Fibroblast of the aortic adventitia (primary cell): ENCODE measurements at places on chromosomes 13 and 19. TPM values are rescaled to one million over a fixed set of nuclear protein-coding genes. Genes with fewer than 3 reads are reported as not detected.

BIVM gene
- total RNA-seq: 31.5 and 44.2 TPM in 2 replicates

DIAPH3 gene
- 4.8 and 40.9 TPM in 2 replicates for total RNA-seq

POSTN gene
- 136 and 546 TPM in 2 replicates for total RNA-seq

KLHL1 gene
- total RNA-seq: not detected in 2 replicates

ZNF468 gene
- 8.5 and 15.9 TPM in 2 replicates for total RNA-seq

CDC42EP5 gene
- 7.9 and 48.8 TPM in 2 replicates for total RNA-seq

HIPK4 gene
- total RNA-seq: 0.18 TPM in 1 of 2 replicates, not detected in the other

FCER2 gene
- not detected in 2 replicates for total RNA-seq
